Stimulated activated CD8-positive, alpha-beta memory T cell treated with anti-CD3 and anti-CD28 coated beads, Interleukin-4, amount 100 ng/mL, for 4 hours (primary cell): ENCODE measurements at places on chromosomes 7 and 10.

DNA sequence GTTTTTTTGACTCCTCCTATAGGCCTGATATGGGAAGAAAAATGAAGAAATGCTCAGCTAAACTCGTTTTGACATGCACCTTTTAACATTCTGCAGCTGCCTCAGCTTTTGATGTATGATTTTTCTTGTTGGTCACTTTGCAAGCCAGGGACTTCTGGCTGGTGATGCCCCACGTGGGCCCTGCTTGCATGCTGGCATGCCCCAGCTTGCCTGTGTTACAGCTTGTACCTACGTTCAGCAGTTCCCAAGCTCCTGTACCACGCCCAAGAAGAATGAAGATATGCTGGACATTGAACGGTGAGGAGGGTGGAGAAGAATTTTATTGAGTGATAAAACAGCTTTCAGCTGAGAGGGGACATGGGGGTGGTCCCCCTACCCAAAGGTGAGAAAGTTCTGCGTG, 245.6 kb upstream of the FZD8 start:
- no peak for DNase-seq

- no peak for DNase-seq
Measured at GRCh38 chr7:80967071-80967916, 48.4 kb upstream of the SEMA3C start.

GRCh38 chr7:145902123-145902522, 214.5 kb upstream of the CNTNAP2 start:
- no peak for DNase-seq

DNA sequence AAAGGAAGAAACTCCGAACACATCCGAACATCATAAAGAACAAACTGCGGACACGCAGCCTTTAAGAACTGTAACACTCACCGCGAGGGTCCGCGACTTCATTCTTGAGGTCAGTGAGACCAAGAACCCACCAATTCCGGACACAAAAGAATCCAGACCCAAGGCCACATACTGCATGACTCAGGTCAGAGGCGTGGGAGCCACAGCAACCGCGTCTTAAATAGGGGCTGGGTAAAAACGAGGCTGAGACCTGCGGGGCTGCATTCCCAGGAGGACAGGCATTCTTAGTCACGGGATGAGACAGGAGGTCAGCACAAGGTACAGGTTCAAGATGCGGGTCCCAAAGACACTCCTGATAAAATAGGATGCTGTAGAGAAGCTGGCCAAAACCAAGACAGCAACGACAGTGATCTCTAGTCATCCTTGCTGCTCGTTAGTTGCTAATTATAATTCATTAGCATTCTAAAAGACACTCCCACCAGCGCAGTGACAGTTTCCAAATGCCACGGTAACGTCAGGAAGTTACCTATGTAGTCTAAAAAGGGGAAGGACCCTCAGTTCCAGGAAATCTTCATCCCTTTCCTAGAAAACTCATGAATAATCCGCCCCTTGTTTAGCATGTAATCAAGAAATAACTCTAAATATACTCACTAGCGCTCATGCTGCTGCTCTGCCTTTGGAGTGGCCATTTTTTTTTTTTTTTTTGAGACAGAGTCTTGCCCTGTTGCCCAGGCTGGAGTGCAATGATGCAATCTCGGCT, 19.3 kb downstream of the AP5Z1 start:
- DNase-seq: no peak

GRCh38 chr10:43825984-43826383, 177.3 kb upstream of the ZNF32 start:
- DNase-seq: no peak

DNA sequence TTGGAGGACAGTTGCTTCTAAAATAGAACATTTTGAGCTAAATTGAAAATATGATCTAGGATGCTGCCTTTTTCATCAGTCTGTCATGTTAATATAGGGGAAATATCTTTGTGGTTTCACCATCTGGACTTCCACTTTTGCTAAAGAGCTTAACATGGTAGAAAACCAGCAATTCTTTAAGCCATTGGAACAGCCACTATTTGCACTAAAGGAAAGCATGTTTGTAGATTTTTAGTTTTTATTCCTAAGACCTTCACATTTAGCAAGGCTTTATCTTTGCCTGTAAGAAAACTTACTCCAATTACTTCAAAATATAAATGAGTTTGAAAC, 291.0 kb downstream of the RNLS start:
- DNase-seq: no peak
